Brain (organoid and tissue), 16 donors: ENCODE measurements at places on chromosomes 1 and 21.

DNA sequence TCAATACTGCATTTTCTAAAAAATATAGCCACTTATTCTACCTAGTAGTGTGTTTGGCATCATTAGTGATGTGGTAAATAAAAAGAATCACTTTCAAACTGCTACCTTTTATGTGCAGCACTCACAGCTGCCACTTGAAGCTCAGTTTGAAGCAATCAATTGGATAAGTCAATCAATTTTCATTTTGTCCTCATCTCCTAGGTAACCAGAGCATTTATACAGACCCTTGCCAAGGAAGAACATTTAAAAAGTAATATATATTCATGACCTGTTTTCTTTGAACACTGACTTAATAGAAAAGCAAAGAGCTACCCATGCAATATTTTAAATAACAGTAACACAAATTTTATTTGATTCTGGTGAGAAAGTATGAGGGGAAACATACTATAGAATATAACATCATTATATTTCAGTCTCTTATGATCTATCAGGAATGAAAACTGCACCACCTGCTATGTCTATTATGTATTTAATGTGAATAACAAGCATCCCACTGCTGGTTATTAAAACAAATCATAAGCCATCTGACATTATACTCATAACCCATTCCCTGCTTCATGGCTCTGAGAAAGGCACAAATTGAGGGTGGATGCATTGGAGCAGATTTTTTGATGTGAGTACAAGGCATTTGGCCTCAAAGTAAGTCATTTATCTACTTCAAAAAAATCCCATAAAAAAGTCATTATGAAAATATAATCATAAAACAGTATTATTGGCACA, 168.4 kb upstream of the C21orf91 start:
- peak; percentile 25 for DNase-seq

DNA sequence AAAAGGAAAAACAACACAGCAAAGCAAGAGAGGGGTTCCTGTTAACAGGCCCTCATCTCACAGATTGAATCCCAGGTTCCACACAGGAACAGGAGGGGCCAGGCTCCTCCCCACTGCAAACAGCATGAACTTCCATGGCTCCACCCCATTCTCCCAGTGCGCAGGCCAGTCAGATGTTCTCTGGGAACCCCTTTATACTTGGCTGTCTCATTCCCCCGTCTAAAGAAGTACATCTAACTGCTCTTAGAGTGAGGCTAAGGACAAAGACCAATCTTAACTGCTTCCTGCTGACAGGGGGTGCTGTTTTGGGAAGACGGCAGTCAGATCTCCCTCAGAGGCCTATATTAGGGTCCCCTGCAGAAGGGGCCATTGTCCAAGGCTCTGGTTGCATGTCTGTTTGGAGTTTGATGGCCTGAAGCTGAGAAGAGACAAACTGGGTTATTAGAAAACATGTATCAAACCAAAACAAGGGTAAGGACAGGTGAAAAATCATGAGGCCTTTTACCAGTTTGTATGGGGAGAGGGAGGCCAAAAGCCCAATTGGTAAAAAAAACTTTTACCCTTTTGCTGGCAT, 10.5 kb upstream of the NASP start:
- DNase-seq = no peak

- DNase-seq = peak; percentile 69
Measured at GRCh38 chr1:202133001-202133400, 10.3 kb downstream of the GPR37L1 start.

- no peak for DNase-seq
Measured at GRCh38 chr1:78227705-78228635, 182.2 kb downstream of the GIPC2 start.
